ENCODE measurements at places on chromosomes 5 and 9. TPM values are rescaled to one million over a fixed set of nuclear protein-coding genes. Genes with fewer than 3 reads are reported as not detected.

Gene SPATA9
- total RNA-seq: not detected

- DNase-seq: no peak
Observed at GRCh38 chr5:72488756-72489155, 18.5 kb downstream of the ZNF366 start.

Gene PCDHGB2
- 4.6 TPM for total RNA-seq

- DNase-seq: no peak
Observed at GRCh38 chr9:23731353-23731752, 94.7 kb downstream of the ELAVL2 start.

DNA sequence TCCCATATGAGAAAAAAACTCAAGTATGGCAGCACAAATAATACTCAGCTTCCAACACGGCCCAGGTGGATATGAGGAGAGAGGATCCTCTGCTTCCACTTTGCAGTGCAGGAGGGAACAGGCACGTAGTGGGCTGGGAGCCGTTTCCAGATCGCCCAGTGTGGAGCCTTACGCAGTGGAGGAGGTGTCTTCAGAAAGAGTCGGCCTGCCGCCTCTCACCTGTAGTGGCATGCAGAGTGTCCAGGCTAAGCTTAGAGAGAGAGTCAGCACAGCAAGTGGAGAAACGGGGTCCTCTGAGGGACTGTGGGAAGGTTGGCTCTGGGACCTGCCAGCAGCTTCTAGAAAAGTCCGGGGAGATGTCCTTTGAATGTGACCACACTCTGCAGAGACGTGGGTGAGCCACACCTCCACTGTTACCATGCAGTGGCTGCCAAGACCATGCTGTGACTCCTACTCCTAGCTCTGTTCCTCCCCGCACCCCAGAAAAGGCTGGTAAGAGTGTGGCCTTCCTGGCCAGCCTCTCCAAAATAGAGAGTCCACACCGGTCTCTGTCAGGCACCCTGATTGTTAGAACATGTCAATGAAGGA lies 3.5 kb upstream of the SEMA4D start:
- DNase-seq: no peak

GRCh38 chr9:78239506-78239905 lies 3.6 kb downstream of the CEP78 start:
- no peak for DNase-seq

Gene PCDHA11
- total RNA-seq: not detected

DNA sequence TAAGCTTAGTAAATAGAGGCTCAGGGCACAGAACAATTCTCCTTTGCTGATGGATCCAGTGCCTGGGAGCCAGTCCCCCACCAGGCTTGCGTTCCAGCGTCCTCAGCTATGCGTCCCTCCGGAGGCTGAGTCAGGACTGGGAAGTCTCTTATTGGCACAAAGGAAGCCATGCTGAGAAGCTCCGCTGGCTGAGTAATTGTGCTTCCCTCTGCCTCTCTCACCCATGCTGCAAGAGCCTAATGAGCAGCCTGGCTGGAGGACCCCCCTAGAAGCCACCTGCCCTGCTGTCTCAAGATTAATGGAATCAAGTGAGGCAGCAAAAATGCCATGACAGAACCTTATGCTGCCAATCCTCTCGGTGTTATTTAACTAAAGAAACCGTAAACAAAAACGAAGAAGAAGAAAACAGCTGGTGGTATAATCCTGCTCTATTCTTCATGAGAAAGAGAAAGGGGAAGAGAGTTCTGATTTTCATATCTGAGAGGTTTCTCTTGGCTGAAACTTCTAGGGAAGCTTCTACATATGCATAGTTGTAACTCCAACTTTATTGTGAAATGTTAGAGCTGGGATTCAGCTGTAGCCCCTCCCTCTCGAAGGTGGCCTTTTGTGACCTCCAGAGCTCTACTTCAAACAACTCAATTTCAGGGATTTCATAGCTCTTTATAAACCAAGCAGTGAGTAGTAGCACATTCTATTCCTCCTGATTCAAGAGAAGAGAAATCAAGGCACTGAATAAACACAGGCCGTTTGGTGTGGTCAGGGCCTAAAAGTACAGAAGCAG lies 185.4 kb upstream of the SEMA6A start:
- DNase-seq: no peak

All from RPMI7951 (cell line).